Stimulated activated CD8-positive, alpha-beta memory T cell treated with anti-CD3 and anti-CD28 coated beads, Interleukin-4, amount 100 ng/mL, for 4 hours (primary cell): ENCODE measurements at places on chromosomes 16 and 17.

DNA sequence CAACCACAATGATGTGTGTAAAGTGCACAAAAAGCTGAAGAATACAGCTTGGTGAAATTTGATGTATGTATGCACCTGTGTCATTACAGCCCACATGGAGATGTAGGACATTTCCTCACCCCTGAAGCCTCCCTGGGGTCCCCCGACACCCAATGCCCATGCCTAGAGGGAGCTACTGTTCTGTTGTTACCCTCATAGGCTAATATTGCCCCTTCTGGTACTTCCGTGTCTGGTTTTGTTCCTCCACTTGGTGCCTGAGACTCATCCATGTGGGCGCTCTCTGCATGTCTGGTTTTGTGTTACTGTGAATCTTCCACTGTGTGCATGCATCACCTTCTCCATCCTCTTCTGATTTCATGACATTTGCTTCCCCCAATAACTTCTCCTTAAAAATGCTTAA, 18.6 kb downstream of the TNFRSF13B start:
- no peak for DNase-seq

- no peak for DNase-seq
These were observed 22.8 kb downstream of the TADA2A start for GRCh38 chr17:37429453-37429852.

- DNase-seq = no peak
These were observed 26.0 kb upstream of the ITGB4 start for GRCh38 chr17:75695141-75695829.

- DNase-seq = no peak
These were observed 1.4 kb downstream of the PLD6 start for GRCh38 chr17:17204635-17205231.

GRCh38 chr17:44830359-44831288, 537 bp upstream of the GJC1 start:
- peak; percentile 7 for DNase-seq

DNA sequence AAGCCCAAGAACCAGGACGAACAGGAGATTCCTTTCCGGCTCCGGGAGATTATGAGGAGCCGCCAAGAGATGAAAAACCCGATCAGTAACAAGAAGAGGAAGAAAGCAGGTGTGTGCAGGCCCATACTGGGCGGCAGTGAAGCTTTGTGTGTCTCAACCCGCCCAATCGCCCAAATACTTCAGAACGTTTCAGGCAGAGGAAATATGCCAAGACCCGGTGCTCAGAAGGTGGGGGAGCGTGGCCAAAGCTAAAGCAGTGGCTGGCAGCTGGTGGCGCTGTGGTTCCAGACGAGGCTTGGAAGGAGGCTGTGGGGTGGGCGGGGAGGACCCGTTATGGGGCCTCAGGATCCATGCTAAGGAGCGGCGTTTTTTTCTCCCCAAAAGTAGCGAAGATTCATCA, 1.2 kb downstream of the CCDC137 start:
- no peak for DNase-seq

DNA sequence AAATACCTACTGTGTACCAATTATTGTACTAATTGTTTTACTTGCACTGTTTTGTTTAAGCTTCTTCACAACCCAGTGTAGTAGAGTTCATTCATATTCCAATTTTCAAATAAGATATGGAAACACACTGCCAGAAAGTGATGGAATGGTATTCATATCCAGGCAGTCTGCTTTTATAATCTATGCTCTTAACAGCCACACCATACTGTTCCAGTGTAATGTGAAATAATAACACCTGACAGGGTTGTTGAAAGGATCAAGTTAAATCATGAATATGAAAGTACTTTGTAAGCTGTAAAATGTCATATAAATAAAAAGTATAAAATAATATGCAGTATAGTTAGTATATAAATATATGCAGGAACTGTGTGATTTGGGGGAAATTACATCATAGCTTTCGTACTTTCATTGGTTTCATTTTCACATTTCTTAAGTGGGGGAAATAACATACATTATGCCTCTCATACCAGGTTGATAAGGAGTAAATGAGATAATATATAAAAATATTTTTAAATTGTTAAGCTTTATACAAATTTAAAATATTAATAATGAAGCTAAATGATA, 230.8 kb downstream of the TANC2 start:
- DNase-seq = no peak

GRCh38 chr17:1365445-1366039, 34.5 kb downstream of the YWHAE start:
- DNase-seq = peak; percentile 18

DNA sequence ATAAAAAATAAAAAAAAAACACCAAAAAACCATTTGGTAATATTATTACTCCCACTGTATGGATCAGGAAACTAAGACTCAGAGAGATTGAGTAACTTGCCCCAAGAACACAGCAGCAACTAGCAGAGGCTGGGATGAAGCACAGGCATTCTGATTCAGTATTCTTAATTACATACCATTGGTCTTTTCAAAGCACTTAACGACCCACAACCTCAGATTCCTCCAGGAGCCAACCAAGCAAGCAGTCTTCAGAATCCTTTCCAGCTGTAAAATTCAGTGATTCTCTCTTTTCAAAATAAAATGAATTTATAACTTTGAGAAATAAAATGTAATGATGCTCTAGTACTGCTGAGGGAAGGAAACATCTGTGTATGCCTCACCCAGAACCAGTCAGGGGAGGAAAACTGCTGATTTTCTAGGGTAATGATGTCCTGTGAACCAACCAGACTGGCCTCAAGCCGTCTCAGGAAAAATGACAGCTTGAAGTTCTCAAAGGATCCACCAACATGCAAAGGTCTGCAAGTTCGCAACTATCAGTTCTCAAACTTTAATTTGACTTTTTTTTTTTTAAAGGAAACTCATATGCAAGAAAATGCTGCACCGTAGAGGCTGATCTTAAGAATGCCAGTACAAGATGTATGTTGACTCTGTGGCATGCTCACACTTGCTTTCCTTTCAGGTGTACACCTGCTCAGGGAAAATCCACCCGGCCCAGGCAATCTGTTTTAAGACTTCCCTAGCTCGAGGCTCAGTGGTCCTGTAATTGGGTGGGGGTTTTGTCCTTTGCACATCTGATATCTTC, 9.0 kb downstream of the CUEDC1 start:
- no peak for DNase-seq

DNA sequence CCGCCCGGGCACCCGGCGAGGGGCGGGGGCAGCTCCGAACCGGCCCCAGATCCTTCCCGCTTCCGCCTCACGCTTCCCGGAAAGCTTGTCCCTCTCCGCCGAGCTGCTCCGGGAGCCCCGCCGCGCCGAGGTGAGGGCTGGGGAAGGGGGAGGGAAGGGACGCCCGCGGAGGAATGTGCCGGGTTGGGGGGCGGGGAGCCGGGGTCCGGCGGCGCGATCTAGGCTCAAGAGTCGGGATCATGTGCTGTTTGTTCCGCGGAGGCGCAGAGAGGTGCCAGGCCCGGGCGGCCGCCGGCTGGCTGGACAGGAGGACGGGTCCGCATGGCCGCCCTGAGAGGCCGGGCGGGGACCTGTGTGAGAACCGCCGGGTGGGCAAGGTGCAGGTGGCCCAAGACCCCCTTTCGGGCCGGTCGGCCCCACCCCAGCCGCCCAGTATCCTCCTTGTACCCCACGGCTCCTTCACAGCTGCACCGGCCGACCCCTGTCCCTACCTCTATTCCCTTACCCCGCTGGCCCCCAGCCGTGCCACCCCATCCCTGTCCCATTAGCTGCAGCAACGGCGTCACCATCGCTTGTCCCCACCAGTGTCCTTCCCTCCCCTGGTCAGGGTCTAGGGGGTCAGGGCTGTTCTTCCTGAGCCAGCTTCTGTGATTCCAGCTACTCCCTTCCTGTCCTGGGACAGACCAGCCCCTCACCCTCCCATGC, 429 bp downstream of the KIF1C start:
- DNase-seq = no peak

GRCh38 chr17:39173526-39174274, 7.7 kb upstream of the ARL5C start:
- DNase-seq = no peak

DNA sequence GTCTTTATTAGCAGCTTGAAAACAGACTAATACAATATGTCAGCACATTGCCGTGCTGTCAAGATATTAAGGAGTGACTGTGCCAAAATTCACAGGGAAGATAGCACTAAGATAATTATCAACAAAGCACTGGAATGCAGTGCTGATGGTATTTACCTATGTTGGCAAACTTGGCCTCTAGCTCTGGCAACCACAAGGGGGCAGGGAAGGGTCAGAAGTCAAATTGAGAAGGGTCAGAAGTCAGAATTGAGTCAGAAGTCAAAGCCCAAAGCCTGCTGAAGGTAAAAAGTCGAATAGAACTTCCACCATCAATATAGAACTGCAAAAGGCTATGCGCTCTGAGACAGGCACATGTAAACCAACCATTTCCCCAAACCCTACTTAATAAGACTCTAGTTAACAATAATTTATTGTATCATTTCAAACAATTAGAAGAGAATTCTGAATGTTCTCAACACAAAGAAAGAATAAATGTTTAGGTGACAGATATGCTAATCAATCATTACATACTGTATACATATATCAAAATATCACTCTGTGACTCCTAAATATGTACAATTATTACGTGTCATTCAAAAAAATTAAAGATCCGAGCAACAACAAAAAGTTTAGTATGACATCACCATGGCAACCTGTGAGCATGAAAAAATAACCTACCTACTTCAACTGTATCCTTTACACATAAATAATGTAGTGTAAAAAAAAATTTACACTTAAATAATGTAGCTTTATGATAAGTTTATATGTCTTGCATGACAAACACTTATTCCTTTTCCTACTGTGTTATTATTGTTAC, 916.1 kb downstream of the KCNJ2 start:
- DNase-seq = no peak

GRCh38 chr17:781805-782731, at the start of the genes GLOD4 and MRM3:
Gene GLOD4, minus strand, starts transcription at chr17:782280. Its CDS starts 25 bp downstream, at chr17:782255.
Gene MRM3, plus strand, starts transcription at chr17:782353. Its CDS starts 26 bp downstream, at chr17:782379.
- peak; percentile 91 for DNase-seq

- DNase-seq = no peak
These were observed 25.4 kb upstream of the RHOT1 start for GRCh38 chr17:32116937-32117336.

GRCh38 chr16:76535-77272, 1.3 kb upstream of the MPG start:
- no peak for DNase-seq

GRCh38 chr17:68698746-68699145, 97.6 kb upstream of the FAM20A start:
- no peak for DNase-seq

DNA sequence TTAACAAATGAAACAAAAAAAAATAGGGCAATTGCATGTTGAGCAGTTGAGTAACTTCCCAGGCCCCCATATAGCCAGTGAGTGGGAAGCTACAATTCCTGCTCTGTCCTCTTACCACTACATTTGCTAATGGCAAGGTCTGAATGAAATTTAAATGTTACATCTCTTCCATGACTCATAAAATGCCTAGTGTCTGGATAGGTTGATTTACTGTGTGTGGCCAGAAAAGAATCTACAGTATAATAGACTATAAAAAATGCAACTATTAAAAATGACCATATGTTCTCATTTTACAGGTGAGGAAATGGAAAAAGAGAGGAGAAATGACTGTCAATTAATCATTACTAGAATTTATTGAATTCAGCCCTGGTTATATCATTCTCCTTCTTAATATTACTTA, 1199.3 kb downstream of the CDH11 start:
- no peak for DNase-seq

- no peak for DNase-seq
These were observed 3.2 kb upstream of the CDH5 start for GRCh38 chr16:66363211-66363777.

DNA sequence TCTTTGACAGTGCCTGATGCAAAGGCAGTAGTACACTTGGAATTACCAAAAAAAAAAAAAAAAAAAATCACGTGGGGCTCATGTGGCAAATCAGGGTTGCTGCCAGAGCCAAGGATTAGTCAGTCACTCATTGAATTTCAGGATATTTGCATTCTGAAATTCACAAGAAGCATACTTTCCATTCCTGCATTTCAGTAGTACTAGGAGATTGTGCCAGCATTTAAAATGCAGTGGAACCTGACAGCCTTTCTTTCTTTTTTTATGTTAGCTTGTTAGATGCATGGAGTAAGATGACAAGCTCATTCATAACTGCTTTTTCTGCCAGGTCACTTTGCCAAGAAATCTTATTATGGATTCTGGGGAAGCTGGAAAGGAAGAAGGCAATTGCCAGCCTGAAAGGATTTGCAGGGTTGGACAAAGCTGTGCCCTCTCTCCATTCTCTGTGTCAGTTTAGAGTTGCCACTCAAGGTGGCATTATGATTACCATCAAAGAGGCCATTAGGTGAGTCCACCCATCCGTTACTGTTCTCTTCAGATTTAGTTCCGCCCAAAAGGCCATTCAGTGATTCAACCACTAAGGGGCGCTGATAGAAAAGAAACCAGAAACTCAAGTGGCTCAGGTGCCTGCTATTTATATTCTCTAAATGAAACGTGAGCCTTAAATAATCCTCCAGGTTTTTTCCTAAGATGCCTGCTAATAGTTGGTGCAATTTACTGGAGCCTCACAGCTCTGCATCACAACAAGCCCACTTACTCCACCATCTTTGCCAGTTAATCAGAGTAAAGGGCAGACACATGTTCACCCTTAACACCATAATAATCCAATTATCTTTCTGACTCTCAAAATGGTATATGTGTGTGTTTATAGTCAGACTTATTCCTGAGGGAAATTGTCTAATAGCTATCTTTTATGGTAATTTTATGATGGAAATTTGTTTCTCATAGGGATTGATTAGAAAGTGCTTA, 59.0 kb downstream of the TANGO6 start:
- no peak for DNase-seq

GRCh38 chr16:9383281-9383680, 291.8 kb downstream of the HAPSTR1 start:
- no peak for DNase-seq

- DNase-seq = no peak
These were observed 16.5 kb downstream of the TENT4B start for GRCh38 chr16:50169555-50170096.

- no peak for DNase-seq
These were observed 56.0 kb upstream of the ENPP7 start for GRCh38 chr17:79674506-79675412.

GRCh38 chr16:4386451-4386805, 14.8 kb downstream of the VASN start:
- no peak for DNase-seq

DNA sequence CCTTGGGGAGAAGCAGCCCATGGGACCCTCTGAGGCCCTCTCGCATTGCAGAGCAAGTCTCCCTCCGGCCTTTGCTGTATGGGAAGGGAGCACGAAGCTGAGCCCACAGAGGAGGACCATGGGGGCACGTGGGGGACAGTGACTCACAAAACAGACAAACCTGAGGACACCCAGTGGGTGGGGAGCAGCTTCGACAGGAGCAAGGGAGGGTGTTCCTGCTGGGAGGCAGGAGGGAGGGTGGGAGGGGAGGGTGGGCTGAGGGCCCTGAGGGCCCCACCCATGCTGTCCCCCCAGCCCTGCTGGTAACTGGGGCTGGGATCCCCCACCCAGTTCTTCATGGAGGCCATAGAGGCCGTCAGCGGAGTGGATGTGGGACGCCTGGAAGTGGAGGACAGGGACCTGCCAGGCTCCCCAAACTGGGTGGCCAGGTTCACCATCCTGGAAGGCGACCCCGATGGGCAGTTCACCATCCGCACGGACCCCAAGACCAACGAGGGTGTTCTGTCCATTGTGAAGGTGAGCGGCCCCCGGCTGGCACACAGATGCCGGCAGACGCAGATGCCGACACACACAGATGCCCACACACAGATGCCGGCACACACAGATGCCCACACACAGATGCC, 12.5 kb downstream of the SLC22A31 start:
- DNase-seq = no peak

- DNase-seq = no peak
These were observed 1.0 kb upstream of the NLRP1 start for GRCh38 chr17:5585287-5585794.
